ENCODE measurements at places on chromosomes 1 and 21. TPM values are rescaled to one million over a fixed set of nuclear protein-coding genes. Genes with fewer than 3 reads are reported as not detected.
A peak's percentile ranks its signal among the peaks of the same experiment; 100 is the strongest.

The DUSP12 gene
- total RNA-seq, result 28.0 TPM

DNA sequence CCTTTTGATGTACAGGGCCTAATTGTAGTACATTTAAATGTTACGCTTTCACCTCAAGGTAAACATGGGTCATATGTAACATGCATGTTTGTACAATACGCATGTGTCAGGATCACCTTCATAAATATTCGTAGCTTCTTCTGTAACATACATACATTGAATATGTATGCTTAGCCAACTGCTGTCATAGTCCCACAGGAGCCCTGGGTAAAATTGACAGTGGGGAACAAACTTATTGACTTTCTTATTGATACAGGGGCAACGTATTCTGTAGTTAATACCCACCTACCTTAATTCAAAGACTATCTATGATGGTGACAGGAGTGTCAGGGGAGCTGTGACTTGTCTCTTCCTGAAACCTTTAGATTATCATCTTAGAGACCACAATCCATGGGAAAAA is 3.7 kb upstream of the REN start:
- no peak overlapping the region for H3K27ac ChIP-seq
- no peaks in the 10 kb centered on the region for H3K4me1 ChIP-seq
- H3K36me3 ChIP-seq, result no peaks in the 10 kb centered on the region
- no peaks in the 10 kb centered on the region for H3K27me3 ChIP-seq

The SPRR2D gene
- not detected for total RNA-seq

GRCh38 chr1:96886474-96886873 is 164.9 kb downstream of the PTBP2 start:
- H3K27me3 ChIP-seq, result no peaks in the 10 kb centered on the region
- no peaks in the 10 kb centered on the region for H3K4me1 ChIP-seq
- H3K4me3 ChIP-seq, result no peak overlapping the region
- no peak for DNase-seq

DNA sequence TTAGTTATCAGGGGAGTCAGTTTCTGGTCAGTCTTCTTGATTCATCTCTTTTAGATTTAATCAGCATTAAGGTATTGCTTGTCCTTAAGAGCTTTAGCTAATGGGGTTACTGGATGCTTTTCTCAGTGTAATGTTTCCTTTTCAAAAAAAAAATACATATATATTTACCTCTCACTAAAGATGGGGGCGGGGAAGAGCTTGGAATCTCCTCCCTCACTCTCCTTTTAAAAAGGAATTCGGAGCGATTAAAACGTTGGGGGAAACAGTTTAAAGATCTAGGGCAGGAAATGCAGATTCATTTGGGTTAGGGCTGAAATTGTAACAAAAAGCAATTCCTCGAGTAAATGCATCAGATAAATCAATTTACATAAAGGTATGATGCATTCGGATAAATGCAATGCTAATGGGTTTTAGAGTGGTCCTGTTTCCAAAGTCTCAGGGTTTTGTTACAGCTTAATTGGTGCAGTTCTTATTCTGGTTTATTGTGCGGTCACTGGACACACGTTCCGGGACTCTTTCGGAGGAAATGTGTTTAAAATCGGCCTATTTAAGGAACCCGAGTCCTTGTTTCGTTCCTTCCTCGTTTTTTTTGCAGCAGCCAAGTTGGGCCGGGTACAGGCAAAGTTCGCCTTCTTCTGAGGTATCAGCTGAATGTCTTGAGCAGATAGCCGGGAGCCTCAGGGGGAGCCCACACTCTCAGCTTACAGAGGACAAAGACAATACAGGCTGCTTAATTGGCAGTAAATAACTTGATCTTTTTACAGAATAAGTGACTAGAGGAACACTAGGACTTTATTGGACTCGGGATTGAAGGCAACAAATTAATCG is 1.6 kb downstream of the LMO4 start:
- peak; percentile 59 for DNase-seq
- peak overlapping the region; percentile 60 for H3K27ac ChIP-seq

DNA sequence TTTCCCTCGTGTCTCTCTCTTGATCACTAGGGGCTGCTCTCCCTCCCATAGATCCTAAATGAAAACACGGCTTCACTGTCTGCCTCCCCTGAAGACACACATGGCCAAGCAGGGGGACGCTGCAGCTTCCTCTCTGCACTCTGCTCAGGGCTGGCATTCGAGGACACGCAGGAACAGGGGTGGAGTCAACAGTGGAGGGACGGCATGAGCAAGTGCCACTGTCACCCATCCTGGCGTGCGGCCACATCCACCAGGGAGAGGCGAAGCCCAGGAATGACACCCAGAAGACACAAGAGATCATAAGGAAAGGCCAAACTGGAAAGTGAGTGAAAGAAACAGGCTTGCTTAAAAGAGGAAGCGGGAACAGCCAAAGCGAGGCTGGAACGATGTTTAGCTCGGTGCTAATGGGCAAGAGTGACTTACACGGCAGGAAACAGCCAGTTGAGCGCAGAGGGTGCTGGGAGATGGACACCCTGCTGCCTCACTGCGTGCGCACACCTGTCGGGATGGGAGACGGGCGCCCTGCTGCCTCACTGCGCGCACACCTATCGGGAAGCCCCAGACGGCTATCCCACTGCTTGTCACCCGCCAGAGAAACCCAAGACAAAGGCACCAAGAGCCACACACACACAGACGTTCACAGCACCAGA is 13.6 kb upstream of the C1QTNF12 start:
- no peaks in the 10 kb centered on the region for H3K4me1 ChIP-seq
- H3K27me3 ChIP-seq, result no peaks in the 10 kb centered on the region
- DNase-seq, result no peak
- H3K4me3 ChIP-seq, result no peak overlapping the region
- H3K36me3 ChIP-seq, result peaks cover 84% of the 10 kb centered on the region

The IL19 gene
- not detected for total RNA-seq

The SH2D2A gene
- total RNA-seq, result 2.5 TPM

- no peaks in the 10 kb centered on the region for H3K36me3 ChIP-seq
- peaks cover 11% of the 10 kb centered on the region for H3K4me1 ChIP-seq
- no peak overlapping the region for H3K4me3 ChIP-seq
- H3K27ac ChIP-seq, result no peak overlapping the region
Measured at GRCh38 chr1:72846476-72847278, 564.3 kb upstream of the NEGR1 start.

DNA sequence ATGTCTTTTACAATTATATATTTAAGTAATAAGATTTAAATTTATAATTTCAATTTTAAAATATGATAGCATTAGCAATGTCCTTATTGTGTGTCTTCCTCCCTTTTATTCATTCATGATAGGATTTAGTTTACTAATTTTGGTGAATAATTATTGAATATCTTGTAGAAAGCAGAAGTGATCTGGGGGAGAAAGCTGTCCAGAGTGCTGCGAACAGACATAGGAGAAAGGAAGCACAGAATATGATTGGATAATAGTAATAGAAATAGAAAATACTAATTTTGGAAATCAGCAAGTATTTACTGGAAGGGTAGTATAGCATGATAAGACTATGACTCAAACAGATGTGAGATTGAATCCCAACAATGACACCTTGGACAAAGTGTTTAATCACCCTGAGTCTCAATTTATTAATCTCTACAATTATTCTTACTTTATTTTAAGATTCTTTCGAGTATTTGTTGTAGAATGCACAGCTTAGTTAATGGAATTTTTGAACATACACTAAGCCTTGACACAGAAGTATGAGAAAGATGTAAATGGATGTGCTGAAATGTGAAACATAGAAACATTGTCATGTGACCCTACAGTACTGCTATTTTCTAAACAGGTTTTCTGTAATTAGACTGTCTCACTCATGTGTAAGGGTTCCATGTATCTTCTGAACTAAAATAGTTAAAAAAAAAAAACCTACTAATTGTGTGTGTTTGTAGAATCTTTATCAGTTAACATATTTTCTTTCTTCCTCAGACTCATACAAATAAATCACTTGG is 7.9 kb downstream of the SH3GLB1 start:
- peaks cover 3% of the 10 kb centered on the region for H3K36me3 ChIP-seq
- no peak for DNase-seq
- no peak overlapping the region for H3K4me3 ChIP-seq
- no peaks in the 10 kb centered on the region for H3K27me3 ChIP-seq
- no peaks in the 10 kb centered on the region for H3K4me1 ChIP-seq

- peaks cover 1% of the 10 kb centered on the region for H3K36me3 ChIP-seq
- H3K27me3 ChIP-seq, result no peaks in the 10 kb centered on the region
- H3K4me1 ChIP-seq, result no peaks in the 10 kb centered on the region
- no peak overlapping the region for H3K27ac ChIP-seq
- H3K4me3 ChIP-seq, result no peak overlapping the region
- DNase-seq, result no peak
Measured at GRCh38 chr1:203041351-203041932, 15.2 kb downstream of the PPFIA4 start.

- peaks cover 4% of the 10 kb centered on the region for H3K36me3 ChIP-seq
- DNase-seq, result no peak
- H3K4me3 ChIP-seq, result no peak overlapping the region
- H3K4me1 ChIP-seq, result no peaks in the 10 kb centered on the region
Measured at GRCh38 chr21:27058673-27059605, 92.1 kb upstream of the ADAMTS5 start.

DNA sequence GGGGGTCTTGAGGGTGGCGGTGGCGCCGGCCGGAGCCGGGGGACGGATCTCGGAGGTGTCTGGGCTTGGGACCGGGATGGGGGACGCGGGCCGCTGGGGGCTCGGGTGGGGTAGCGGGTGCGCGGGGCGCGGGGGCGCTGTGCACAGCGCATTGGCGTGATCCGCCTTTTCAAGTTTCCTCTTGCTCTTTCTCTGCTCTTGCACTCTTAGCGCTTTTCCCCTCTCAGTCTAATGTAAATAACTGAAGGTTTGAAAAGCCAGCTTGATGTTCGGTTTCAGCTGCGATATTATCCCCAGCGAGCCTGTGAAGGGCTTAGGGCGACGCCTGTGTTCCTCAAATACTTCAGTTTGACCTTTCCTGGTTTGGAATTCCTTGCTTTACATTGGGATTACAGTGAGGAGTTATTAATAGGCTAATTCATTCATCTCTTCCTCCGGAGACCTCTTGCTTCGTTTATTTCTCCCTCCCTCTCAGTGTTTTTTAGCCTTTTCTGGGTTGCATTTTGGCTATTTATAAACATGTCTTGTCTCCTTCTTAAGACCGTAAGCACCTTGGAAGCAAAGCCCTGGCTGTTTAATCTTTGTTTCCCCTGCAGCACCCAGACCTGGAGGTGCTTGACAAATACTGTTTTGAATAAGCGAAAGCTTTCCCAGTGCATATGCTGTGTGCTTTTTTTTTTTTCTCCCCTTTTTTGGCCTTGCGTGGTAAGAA is 693 bp downstream of the RAB4A start:
- no peaks in the 10 kb centered on the region for H3K27me3 ChIP-seq
- H3K27ac ChIP-seq, result no peak overlapping the region
- peak overlapping the region; percentile 98 for H3K4me3 ChIP-seq
- no peak for DNase-seq
- peaks cover 5% of the 10 kb centered on the region for H3K36me3 ChIP-seq

The ADAMTS5 gene
- total RNA-seq, result 0.99 TPM

- no peak for DNase-seq
- H3K27me3 ChIP-seq, result no peaks in the 10 kb centered on the region
- no peak overlapping the region for H3K27ac ChIP-seq
- H3K4me3 ChIP-seq, result no peak overlapping the region
Measured at GRCh38 chr1:205354259-205355074, 2.3 kb downstream of the KLHDC8A start.

- H3K4me1 ChIP-seq, result no peaks in the 10 kb centered on the region
- DNase-seq, result no peak
- H3K36me3 ChIP-seq, result no peaks in the 10 kb centered on the region
- H3K4me3 ChIP-seq, result no peak overlapping the region
Measured at GRCh38 chr1:198638441-198638840, 399 bp upstream of the PTPRC start.

The TTC34 gene
- total RNA-seq, result 1.0 TPM

The RNF2 gene
- 75.3 TPM for total RNA-seq

GRCh38 chr1:203296460-203297073 is 8.8 kb upstream of the BTG2 start:
- H3K27me3 ChIP-seq, result peaks cover 16% of the 10 kb centered on the region
- DNase-seq, result no peak
- no peaks in the 10 kb centered on the region for H3K36me3 ChIP-seq
- H3K4me3 ChIP-seq, result no peak overlapping the region

DNA sequence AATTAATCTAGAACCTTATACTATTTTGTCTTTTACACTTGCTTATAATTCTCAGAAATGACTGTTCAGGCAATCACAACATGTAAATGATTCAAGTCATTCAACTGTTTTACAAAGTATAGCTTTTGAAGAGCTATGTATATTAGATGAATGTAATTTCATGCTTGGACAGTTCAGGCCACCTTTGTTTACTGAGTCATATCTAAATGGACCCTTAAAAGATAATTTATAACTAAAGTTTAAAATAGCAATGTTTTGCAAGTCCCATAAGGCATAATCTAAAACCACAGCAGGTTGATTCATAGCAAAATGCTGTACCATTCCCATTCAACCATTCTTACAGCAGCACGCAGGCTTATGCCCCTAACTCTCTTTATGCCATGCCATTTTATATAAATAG is 64.8 kb downstream of the PIK3R3 start:
- no peaks in the 10 kb centered on the region for H3K27me3 ChIP-seq
- DNase-seq, result no peak

DNA sequence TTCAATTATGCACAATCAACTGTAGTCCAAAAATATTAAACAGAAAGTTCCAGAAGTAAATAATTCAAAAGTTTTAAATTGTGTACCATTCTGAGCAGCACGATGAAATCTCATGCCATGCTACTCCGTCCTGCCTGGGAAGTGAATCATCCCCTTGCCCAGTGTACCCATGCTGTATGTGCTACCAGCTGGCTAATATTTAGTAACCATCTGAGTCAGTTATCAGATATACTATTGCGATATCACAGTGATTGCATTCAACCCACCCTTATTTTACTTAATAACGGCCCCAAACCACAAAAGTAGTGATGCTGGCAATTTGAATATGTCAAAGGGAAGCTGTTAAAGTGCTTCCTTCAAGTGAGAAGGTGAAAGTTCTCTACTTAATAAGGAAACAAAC is 56.2 kb downstream of the EVI5 start:
- H3K27ac ChIP-seq, result no peak overlapping the region
- no peaks in the 10 kb centered on the region for H3K27me3 ChIP-seq
- no peaks in the 10 kb centered on the region for H3K4me1 ChIP-seq

The RFX5 gene
- 72.7 TPM for total RNA-seq

- no peaks in the 10 kb centered on the region for H3K27me3 ChIP-seq
- no peak overlapping the region for H3K27ac ChIP-seq
- no peaks in the 10 kb centered on the region for H3K4me1 ChIP-seq
- no peak overlapping the region for H3K4me3 ChIP-seq
Measured at GRCh38 chr1:72649991-72650390, 367.7 kb upstream of the NEGR1 start.

Data from H9 (cell line).